NCI-H82 (cell line): ENCODE measurements at places on chromosomes 1 and 21.

DNA sequence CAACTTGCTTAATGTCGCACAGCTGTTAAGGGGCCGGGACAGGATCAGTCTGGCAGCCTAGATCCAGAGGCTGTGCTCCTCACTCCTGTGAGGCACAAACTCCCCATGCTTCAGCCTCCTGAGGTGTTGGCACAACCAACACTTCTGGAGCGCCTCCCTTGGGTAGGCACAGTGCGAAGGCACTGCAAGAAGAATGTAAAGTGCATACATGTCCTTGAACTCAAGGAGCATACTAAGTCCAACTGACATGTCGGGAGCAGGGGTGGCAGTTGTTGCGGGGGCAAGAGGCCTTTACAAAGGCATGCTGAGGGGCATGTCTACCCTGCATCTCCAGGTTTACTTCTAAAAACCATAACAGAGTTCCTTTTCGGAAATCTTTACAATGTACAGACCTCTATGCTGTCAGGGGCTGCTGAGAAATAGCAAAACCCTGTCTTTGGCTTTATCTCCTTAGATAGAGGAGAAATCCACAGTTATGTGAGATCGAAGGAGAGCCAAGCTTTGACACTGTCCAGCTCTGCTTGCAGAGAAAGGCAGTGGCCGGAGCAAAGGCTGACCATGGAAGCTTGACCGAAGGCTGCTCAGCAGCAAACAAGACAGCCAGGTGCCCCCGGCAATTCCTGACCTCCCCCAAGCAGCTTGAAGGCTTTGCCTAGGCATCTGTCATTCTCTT, 93.9 kb downstream of the CDC7 start:
- DNase-seq: no peak

- peak; percentile 92 for DNase-seq
Observed at GRCh38 chr1:164886101-164886500, 327.1 kb downstream of the PBX1 start.

GRCh38 chr1:92194511-92194910, 23.2 kb upstream of the C1orf146 start:
- DNase-seq: no peak

GRCh38 chr1:18413541-18414305, 67.0 kb upstream of the KLHDC7A start:
- DNase-seq: no peak

- DNase-seq: peak; percentile 90
Observed at GRCh38 chr1:54355931-54356679, 50.1 kb downstream of the SSBP3 start.

DNA sequence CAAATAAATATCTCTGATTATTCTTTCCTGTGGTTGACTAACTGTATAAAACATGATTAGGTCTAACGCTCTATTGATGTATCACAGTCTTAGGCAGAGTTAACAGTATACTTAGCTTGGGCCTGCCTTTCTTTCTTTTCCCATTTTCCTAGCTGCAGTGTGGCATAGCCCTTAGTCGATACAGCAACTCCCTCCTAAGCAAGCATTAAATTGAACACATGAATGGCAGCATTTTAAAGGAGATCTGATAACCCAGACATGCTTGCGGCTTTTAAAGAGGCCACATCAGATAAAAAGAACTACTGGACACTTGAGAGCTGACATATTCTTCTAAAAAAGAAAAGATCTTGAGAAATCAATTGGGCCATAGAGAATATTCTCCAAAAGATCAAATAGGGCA, 312.0 kb upstream of the TMPRSS15 start:
- no peak for DNase-seq

DNA sequence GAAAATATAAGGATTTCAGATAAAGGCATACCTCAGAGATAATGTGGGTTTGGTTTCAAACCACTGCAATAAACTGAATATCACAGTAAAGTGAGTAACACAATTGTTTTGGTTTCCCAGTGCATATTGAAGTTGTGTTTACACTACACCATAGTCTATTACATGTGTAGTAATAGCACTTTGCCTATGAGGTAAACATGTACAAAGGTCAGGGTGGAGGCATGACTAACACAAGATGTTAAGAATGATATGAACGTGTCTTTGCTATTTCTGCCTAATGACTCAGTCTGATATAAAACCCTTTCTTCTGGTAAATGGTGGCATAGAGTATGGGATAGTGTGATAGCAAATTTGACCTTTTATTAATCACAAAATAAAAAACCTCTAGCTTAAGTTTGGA, 621.5 kb upstream of the ADGRL2 start:
- DNase-seq: no peak

GRCh38 chr1:30000266-30000665, 723.1 kb downstream of the MATN1 start:
- DNase-seq: no peak

GRCh38 chr1:41835485-41835884, 83.2 kb downstream of the HIVEP3 start:
- DNase-seq: no peak

GRCh38 chr1:155035936-155036335, 2.3 kb downstream of the DCST1 start:
- DNase-seq: no peak
